ENCODE measurements at places on chromosomes 7 and 10. TPM values are rescaled to one million over a fixed set of nuclear protein-coding genes. Genes with fewer than 3 reads are reported as not detected.

LRWD1 gene
- polyA plus RNA-seq = 14.0 TPM

AHCYL2 gene
- 19.5 TPM for polyA plus RNA-seq

GRCh38 chr7:36288501-36288900 lies 101.2 kb upstream of the ANLN start:
- DNase-seq = no peak

DNA sequence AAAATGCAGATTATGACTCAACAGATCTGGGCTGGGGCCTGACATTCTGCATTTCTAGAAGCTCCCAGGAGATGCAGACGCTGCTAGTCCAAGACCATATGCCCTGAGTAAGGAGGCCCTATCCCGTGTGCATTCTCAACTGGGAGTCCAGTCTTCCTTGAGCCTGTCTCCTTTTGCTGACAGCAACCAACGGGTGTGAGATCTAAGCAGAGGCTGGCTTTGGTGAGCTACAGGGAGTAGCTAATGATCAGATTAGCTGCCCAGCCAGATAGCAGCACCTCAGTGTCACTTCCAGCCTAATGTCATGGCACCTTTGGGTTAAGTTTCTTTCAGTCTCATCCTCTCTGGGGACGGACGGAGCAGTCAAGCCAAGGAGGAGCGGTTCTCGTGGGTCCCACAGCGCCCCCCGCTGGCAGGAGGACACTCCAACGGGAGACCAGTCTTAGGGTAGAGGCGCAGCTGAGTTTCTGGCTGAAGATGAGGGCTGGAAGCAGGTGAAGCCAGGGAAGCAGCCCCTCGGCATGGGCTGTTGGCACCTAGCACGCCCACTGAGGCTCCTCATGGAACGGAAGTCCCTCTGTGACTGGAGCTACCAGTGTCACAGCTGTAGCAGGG lies 154.0 kb downstream of the CCDC3 start:
- DNase-seq = no peak

GRCh38 chr10:131824371-131825149 lies 76.2 kb upstream of the PPP2R2D start:
- peak; percentile 58 for DNase-seq

GRCh38 chr10:77350711-77351119 lies 286.9 kb downstream of the KCNMA1 start:
- DNase-seq = no peak

All from kidney (tissue), 22 donors.